Stimulated activated naive B cell treated with anti-CD40 and anti-IgM and Interleukin-4, amounts not matched to agents 10 μg/mL and 1 μg/mL and 100 μg/mL, for 72 hours (primary cell): ENCODE measurements at places on chromosomes 5 and 9.

DNA sequence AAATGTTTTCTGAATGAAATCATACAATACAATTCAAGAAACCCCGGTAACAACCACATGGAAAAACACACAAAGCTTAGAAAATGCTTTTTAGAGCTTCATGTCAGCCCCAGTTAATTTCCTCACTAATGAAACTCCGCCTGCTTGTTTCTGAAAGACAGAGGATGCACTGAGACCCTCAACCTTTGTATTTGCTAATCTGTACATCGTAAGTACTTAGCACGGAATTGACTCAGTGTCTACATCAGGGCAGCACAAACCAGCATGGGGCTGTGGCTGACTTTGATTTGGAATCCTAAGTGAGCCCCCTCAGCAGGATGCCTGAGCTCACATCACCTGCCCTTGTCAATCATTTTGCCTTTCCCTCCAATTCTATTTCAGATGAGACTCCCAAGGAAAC is 499.1 kb upstream of the MPDZ start:
- DNase-seq, result no peak

DNA sequence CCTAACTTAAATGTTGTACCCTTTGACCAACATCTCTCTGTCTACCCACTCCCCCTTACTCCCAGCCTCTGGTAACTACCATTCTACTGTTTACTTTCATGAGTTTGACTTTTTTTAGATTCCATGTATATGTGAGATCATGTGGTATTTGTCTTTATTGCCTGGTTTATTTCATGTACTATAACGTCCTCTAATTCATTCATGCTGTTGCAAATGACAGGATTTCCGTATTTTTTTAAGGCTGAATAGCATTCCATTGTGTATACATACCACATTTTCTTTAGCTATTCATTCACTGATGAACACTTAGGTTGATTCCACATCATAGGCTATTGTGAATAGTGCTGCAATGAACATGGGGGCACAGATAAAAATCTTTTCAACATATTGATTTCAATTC is 11.8 kb upstream of the NDUFB6 start:
- no peak for DNase-seq

- no peak for DNase-seq
These were observed 18.6 kb downstream of the RXRA start for GRCh38 chr9:134344800-134345310.

- DNase-seq, result no peak
These were observed 41.0 kb downstream of the TSTD2 start for GRCh38 chr9:97592126-97592525.

GRCh38 chr9:114460513-114461199 is 44.6 kb downstream of the WHRN start:
- DNase-seq, result no peak

- no peak for DNase-seq
These were observed 607.5 kb upstream of the SEMA6A start for GRCh38 chr5:117182104-117182503.

DNA sequence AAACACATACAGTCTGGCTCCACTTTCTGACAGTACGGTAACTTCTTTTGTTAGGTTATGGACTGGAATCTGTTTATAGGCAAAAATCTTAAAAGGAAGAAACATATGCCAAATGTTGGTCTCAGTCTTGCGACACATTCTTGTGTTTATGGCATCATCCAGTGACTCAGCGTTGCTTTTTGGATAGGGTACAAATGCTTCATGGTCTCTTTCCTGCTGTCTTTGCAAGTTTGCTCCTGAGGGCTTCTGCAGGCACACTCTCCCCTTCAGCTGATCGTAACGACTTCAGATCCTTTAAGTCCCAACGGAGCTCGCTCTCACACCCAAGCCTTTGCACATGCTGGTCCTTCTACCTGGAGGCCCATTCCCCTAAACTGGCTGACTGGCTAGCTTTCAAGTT is 23.6 kb upstream of the TNFSF8 start:
- no peak for DNase-seq

- no peak for DNase-seq
These were observed 39.2 kb upstream of the RARS1 start for GRCh38 chr5:168446983-168447619.

DNA sequence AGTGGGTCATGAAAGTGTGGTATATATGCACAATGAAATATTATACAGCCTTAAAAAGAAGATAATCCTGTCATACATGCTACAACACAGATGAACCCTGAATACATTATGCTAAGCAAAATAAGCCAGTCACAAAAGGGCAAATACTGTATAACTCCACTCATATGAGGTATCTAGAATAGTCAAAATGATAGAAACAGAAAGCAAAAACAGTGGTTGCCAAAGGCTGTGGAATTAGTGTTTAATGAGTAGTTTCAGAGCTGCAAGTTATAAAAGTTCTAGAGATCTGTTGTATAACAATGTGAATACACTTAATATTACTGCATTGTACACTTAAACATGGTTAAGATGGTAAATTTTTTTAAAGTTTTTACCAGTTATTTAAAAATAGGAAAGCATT is 135.0 kb downstream of the OXCT1 start:
- no peak for DNase-seq

DNA sequence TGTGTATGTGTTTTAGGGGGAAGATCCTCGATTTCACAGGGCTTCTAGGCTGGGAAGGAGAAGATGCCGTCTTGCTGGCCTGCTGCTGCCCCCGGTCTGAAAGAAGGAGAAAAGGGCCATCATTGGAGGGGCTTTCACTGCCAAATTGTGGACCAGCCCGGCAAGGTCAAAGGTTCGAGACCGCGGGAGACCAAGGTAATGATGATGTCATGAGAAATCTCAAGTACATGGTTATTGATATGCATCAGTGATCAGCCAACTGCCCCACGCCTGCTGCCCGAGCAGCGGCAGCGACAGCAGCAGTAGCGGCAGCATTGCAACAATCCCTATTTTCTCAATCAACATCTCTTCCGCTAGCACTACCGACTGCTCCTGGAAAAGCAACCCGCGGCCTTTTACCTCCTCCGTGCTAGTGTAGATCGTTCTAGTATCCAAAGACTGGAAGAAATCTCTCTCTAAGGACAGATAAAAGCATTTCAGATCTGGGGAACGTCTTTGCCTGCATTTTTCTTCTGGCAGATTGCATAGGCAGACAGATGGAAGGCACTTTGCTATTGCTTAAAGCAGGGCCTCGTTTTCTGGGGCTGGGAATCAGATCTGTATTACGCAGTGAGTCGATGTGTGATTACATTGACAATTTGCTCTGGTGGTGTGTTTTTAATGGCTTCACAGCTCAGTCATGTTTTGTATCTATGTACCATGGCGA is 215.3 kb downstream of the MEF2C start:
- DNase-seq, result no peak

DNA sequence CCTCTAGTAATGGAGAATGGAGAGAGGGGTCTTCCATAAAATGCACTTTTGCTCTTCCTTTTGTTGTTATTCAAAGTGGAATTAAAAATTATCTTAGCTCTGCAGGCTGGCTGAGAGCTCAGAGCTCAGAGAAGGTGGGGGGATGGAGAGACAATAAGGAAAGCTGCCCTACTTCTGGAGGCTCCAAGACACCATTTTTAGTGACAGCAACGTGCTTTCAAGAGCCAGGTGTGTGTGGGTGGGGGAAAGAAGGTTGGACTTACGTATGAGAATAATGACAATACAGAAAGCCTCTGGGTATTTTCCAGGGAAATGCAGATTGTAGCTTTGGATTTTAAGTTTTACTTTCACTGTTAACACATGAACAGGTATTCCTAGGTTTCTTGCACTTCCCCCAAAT is 173.9 kb downstream of the TRPM3 start:
- DNase-seq, result no peak

DNA sequence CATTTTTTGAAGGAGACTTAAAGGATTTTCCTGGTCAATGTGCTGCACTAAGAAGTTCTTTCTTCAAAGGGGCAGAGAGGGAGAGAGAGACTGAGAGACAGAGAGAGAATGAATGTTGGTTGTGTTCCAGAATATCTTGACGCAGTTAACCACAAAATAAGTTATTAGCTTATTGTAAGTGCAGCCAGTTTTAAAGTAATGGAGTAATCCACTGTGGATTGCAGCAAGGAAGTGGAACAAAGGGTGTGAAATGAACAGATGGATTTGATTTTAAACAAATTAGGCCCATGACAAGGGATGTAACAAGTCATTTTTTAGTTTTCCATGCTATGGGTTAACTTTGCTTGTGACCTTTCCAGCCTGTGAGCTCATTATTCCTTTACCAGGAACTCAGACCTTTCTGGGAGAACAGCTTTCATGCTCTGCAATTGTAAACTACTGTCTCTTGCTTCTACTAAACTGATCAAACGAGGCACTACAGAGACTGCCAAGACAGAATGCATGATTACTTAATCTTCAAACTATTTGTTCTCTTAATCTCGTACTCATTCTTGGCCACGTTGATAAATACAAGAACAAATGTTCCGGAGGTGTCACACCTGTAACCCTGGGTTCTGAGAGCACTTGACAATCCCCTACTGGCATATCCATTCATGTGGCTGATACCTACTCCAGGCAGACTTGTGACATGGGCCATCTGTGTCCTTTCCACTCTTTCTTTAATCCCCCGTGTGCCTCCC is 131.1 kb downstream of the TLE1 start:
- no peak for DNase-seq

GRCh38 chr9:2260417-2261306 is 245.5 kb downstream of the SMARCA2 start:
- no peak for DNase-seq

DNA sequence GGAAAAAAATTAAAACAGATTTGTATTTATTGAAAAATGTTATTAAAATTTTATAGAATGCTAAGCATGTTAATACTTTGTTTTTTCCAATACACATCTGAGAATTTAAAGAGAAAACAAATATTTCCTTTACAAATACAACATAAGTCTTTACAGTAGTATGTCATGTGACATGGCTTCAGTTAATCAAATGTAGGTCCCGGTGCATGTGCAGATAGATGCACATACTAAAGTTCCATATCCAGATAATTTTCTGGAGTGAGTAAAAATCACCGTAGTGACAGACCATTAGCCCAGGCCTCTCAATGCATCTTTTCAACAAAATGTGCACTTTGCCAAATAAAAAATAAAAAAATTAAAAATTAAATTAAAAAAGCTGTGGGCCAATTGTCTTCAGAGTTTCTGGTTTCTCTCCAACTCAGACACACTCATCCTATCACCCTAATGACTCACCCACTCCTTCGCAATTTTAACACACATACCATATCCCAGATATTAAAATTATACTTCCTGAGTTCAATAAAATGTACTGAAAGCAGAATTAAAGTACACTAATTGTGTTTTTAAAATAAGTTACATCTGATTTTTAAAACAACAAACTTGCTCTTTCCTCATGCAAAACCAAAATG is 508.1 kb downstream of the NR2F1-AS1 start:
- DNase-seq, result no peak

GRCh38 chr9:73135394-73135793 is 16.3 kb upstream of the ANXA1 start:
- DNase-seq, result no peak

DNA sequence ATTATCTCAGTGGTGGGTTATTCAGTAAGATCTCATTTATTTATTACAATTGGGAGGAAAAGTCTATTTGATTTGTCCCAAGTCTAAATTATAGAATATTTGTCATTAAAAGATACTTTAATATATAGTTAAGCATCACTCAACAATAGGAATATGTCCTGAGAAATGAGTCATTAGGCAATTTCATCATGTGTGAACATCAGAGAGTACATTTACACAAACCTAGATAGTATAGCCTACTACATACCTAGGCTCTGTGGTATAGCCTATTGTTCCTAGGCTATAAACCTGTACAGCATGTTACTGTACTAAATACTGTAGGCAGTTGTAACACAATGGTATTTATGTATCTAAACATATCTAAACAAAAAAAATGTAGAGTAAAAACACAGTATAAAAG is 135.0 kb upstream of the RASA1 start:
- DNase-seq, result no peak

DNA sequence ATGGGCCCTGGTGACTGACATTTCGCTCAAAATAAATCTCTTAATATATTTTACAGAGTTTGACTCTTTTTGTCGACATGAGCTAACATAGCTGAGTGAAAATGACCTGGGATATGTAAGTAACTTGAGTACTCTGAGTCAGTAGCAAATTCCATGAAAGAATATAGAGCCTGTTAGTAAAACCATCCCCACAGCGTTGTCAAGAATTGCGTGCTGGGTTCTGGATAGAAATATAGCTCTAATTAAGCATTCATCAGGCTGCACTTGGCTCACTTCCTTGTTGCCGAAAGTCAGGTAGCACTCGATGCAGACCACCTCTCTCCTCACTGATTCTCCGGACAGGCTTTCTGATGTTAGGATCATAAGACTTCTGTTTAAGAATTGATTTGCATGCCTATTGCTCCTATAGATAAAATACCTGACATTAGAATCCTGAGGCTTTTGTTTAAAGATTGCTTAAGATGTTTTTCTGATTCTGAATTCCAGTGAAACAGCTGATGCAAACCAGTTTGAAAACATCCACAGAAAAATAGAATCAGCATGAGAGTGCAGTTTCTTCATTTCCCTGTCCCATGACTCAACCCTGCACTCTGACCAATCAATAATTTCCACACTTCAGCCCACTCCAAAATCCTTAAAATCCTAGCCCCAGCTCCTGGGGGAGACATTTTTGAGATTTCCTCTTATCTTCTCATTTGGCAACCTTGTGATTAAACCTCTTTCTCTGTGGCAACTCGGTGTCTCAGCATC is 310.6 kb downstream of the DIRAS2 start:
- no peak for DNase-seq

DNA sequence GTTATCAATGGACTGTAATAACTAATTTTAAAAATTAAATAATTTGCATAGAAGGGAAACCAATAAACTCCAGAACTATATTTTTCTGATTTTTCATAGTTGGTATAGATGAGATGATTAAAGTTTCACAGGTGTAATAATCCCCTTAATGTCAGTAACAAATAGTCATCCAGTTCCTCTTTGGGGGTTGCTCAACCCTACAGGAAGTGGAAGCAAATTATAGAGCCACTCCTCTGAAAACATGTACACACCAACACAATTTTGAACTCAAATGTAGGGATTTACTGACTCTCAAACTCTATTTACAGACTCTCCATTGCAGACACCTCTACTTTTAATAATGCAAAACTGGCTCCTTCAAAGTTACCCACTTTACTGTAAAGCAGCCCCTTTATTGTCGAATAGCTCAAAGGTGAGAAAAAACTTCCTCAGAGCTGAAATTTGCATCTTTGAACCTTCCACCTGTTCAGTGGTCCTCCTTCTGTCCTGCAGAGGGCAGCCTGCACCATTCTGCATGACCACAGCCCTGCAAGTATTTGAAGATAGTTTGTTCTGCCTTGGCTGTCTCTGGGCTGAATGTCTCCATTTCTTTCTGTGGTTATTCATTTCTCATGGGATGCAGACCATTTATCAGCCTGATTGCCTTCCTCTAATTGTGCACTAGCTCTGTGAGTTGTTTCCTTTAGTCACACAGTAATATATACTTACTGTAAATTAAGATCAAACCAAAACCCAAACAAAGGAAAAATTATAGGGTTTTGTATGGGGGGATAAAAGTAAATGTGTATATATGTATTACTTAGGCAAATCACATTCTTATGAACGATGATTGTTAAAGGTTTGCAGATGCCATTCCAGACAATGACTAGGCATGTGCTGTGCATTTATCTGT is 383.2 kb upstream of the SGCD start:
- no peak for DNase-seq

- DNase-seq, result no peak
These were observed 25.0 kb downstream of the FAM163B start for GRCh38 chr9:133584167-133584558.
